ENCODE measurements at places on chromosomes 5 and 9. TPM values are rescaled to one million over a fixed set of nuclear protein-coding genes. Genes with fewer than 3 reads are reported as not detected.

GRCh38 chr5:14588145-14588544 is 6.6 kb downstream of the OTULINL start:
- H3K4me1 ChIP-seq = peaks cover 4% of the 10 kb centered on the region
- no peak overlapping the region for H3K4me3 ChIP-seq
- no peak overlapping the region for H3K27ac ChIP-seq
- H3K27me3 ChIP-seq = peaks cover 4% of the 10 kb centered on the region

DNA sequence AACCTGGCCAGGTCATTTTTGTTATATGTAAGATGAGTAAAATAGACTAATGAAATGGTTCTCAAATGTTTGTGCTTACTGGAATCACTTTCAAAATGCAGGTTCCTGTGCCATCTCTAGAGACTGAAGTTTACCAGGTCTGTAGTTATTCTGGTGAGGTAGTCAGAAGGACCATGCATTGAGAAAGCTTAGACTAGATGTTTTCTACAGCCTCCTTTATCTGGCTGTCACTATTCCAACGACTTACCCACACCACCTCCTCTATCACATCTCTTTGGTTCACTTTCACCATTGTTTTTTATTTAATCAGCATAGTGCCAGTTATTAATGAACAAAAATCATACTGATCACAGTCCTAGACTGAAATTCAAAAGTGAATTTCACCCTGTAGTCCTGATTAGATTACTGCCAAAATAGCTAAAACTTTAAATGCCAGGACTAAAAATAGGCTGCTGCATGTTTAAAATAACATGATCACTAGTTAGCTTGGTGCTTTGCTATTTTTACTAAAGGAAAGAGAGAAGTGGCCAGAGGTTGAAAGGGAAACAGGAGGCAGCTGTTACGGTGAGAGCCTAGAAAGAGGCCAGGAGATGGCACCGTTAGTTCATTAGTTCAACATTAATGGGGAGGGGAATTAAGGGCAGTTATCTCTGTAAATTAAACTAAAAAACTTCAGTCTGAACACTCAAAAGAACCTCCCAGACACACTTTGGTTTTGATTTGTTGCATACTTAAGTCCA is 13.9 kb upstream of the FNIP1 start:
- no peaks in the 10 kb centered on the region for H3K4me1 ChIP-seq

The C9orf153 gene
- total RNA-seq = 0.27 TPM

DNA sequence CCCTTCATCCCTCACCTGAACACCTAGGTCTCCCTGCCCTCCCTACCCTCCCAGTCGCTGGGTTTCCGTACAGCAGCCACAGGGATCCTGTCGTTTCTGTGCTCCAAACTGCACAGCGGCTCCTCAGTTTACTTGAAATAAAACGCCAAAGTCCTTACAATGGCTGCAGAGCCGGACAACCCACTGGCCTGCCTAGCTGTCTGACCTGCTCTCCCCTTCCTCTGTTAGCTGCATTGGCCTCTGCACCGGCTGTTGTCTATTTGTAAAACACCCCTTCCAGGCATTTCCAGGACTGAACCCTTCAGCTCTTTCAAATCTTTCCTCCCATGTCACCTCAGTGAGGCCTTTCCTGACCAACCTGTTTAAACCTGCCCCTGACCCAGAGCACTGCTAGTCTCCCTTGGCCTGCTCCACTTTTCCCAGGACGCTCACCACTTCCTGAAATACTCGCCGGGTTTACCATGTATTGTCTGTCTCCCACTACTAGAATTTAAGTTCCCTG is 9.1 kb upstream of the MGAT1 start:
- H3K36me3 ChIP-seq = no peaks in the 10 kb centered on the region
- no peak for DNase-seq
- no peaks in the 10 kb centered on the region for H3K27me3 ChIP-seq
- peak overlapping the region; percentile 86 for H3K4me3 ChIP-seq
- peak overlapping the region; percentile 94 for H3K27ac ChIP-seq

The SPATA6L gene
- total RNA-seq = 0.59 TPM

DNA sequence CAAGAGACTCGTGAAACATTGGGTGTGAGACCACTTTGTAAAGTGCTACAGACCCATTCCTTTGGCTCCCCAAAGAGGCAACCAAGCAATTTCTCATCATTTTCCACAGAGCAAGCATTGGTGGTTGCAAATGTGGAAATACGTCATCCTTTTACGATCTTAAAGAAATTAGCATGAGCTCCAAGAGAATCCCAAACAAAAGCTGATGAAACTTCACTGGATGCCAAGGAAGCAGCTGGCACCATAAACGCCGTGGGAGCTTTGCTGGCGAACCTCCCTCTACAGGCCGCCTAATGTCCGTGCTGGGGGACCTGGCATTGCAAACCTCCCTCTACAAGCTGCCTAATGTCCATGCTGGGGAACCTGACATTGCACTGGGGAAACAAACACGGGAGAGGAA is 432.4 kb downstream of the ACTL7B start:
- H3K36me3 ChIP-seq = no peaks in the 10 kb centered on the region
- H3K27ac ChIP-seq = no peak overlapping the region
- no peaks in the 10 kb centered on the region for H3K4me1 ChIP-seq
- H3K4me3 ChIP-seq = no peak overlapping the region

The GOLGA1 gene
- total RNA-seq = 18.3 TPM

DNA sequence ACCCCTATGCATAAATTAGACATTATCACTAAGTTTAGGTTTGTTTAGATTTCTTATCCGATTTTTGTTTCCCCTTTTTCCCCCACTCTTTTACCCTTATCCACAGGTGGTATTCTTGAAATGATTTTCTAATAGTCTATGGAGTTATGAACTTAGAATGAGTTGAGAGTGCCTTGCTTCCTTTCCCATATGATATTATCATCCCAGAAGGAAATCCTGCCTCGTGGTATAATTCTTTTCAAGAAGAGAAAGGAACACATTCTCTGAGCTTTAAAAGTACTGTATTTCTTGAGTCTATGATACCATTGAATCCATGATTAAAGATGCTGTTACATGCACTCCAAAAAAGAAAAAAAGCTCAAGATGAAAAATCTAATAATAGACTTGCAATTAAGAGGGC is 76.9 kb upstream of the ADAMTSL1 start:
- H3K36me3 ChIP-seq = no peaks in the 10 kb centered on the region
- H3K27me3 ChIP-seq = no peaks in the 10 kb centered on the region
- H3K4me3 ChIP-seq = no peak overlapping the region
- DNase-seq = no peak
- H3K27ac ChIP-seq = no peak overlapping the region

The SH3RF2 gene
- not detected for total RNA-seq

DNA sequence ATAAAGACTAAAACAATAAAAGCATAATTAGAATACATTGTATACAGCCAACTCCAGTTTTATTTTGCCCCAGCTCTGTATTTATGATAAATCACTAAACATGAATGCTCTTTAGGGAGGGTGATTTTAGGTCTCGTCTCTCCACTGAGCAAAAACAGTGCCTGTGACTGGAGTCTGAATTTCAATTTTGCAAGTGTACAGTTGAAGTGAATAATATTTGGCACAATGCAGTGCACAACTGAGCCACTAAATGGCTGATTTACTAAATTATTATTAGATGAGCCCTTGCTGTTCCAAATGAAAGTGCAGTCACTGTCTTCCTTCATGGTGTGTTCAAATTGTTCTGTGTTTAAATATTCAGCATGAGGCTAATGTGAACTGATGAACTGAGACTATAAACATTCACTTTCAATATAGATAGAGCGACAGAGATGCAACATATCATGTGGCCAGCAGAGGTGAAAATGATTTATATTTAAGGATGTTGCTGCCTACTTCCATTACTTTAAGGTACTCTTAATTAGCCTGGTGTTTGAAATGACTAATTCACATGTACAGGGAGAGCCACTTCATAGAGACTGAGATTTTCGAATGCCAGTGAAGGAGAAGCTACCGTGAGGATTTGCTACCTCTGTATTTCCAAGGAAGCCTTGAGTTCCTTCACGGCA is 375.1 kb downstream of the EBF1 start:
- H3K4me3 ChIP-seq = peak overlapping the region; percentile 79
- H3K36me3 ChIP-seq = no peaks in the 10 kb centered on the region

The NCS1 gene
- total RNA-seq = 312 TPM

DNA sequence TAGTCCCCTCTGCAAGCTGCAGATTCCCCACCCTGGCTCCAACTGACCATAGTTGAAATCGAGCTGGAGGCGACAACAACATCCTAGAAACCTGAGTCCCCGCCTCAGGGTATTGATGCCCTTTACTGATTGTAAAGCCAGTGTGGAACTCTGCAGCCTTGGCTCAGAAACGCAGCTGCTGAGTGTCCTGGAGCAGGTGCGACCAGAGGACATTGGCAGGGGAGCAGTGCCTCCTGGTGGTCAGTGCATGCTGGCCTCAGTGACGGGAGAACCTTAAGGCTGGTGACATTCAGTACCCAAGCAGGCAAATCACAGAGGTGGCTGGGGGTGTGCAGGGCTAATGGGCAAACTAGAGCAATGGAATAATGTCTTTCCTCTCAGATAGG is 20.4 kb upstream of the ZNF354B start:
- H3K4me3 ChIP-seq = no peak overlapping the region
- peaks cover 5% of the 10 kb centered on the region for H3K27me3 ChIP-seq
- no peaks in the 10 kb centered on the region for H3K4me1 ChIP-seq
- no peak overlapping the region for H3K27ac ChIP-seq
- no peaks in the 10 kb centered on the region for H3K36me3 ChIP-seq

The SLC6A7 gene
- not detected for total RNA-seq

The PCDHB12 gene
- total RNA-seq = 14.4 TPM

The EIF4E1B gene
- not detected for total RNA-seq

The CDH18 gene
- total RNA-seq = 0.49 TPM

DNA sequence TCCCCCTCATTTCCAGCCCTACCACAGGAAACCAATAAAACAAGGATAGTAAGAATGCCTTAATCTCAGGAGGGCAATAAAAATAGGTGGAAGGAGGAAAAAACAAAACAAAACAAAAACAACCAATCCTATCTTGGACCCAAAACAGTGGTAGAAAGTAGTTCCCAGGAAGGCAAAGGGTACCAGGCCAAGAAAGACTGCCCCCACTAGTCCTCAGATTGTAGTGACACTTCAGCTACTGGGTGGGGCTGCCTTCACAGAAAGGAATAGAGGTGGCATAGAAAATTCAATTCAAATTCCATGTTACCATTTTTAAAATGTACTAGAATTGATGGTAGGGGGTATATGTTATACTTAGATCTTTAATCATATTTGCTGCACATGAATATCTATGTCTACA is 59.3 kb downstream of the DPYSL3 start:
- H3K27ac ChIP-seq = peak overlapping the region; percentile 84
- peaks cover 43% of the 10 kb centered on the region for H3K4me1 ChIP-seq
- H3K4me3 ChIP-seq = peak overlapping the region; percentile 100
- peaks cover 34% of the 10 kb centered on the region for H3K27me3 ChIP-seq
- no peaks in the 10 kb centered on the region for H3K36me3 ChIP-seq
- DNase-seq = no peak

DNA sequence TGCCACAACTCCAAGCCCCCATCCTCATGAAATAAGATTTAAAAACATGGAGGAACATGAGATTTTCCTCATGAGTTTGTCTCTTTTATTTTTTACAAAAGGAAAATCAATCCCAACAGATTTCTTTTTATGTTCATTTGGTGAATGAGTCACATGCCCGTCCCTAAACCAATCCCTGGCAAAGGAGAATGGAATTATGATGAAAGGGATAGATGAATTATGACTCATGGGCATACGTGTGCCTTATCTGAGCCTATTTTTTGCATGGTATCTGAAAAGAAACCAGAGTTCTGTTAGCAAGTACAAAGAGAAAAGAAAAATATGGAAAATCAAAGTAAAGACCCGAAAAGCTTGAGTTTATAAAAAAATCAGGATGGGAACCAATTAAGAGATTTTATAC is 267.5 kb upstream of the TMEM161B start:
- DNase-seq = no peak
- no peaks in the 10 kb centered on the region for H3K4me1 ChIP-seq
- no peaks in the 10 kb centered on the region for H3K36me3 ChIP-seq
- peaks cover 2% of the 10 kb centered on the region for H3K27me3 ChIP-seq

- H3K27me3 ChIP-seq = peaks cover 2% of the 10 kb centered on the region
- no peak overlapping the region for H3K4me3 ChIP-seq
- peaks cover 12% of the 10 kb centered on the region for H3K36me3 ChIP-seq
- DNase-seq = no peak
Observed at GRCh38 chr9:2657427-2657826, 35.8 kb downstream of the VLDLR start.

All from glutamatergic neuron (in vitro differentiated cells).